ENCODE measurements at places on chromosomes 2 and 18. TPM values are rescaled to one million over a fixed set of nuclear protein-coding genes. Genes with fewer than 3 reads are reported as not detected.
A peak's percentile ranks its signal among the peaks of the same experiment; 100 is the strongest.

The RGPD3 gene
- total RNA-seq = 0.21 TPM

- DNase-seq = no peak
Measured at GRCh38 chr2:95306336-95306895, 9.3 kb downstream of the KCNIP3 start.

- DNase-seq = no peak
Measured at GRCh38 chr2:212328136-212328535, 210.5 kb downstream of the ERBB4 start.

DNA sequence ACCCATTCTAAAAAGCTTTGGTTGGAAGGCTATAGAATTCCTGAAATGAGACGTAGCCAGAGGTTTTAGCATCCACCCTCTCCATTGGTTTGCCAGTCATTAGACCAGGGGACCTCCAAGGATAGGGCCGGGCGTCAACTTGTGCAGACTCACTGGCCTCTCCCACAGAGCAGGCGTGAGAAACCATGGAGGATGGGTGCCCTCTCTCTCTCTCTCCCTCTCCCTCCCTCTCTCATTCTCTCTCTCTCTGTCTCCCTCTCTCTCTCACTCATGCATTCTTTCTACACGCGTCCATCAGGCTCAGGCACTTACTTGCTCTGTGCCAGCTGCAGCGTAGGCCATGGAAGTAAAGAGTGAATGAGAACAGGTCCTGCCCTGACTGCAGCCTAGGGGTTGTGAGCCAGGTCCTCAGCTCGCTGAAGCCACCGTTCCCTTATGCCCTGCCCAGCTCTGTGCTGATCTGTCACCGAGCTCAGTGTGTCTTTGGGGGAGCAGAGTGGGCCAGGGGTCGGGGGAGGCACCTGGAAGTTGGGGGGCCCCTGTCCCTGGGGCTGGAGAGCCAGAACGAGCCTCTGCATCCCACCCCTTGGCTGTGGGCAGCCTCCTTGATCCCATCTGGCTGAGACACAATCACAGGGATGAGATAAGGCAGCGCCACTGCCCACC is 304.4 kb upstream of the HS6ST1 start:
- no peak for DNase-seq

- DNase-seq = no peak
Measured at GRCh38 chr2:54050445-54050844, 65.0 kb upstream of the ACYP2 start.

The CBLN2 gene
- total RNA-seq = not detected

- DNase-seq = no peak
Measured at GRCh38 chr2:225413786-225414185, 14.3 kb downstream of the NYAP2 start.

The LOXHD1 gene
- not detected for total RNA-seq

The FBXO15 gene
- 1.2 TPM for total RNA-seq

GRCh38 chr2:36058076-36058475 is 297.5 kb upstream of the CRIM1 start:
- DNase-seq = no peak

GRCh38 chr2:23526114-23526513 is 141.1 kb downstream of the KLHL29 start:
- DNase-seq = no peak

The SIX2 gene
- not detected for total RNA-seq

The SP140L gene
- total RNA-seq = 49.1 TPM

DNA sequence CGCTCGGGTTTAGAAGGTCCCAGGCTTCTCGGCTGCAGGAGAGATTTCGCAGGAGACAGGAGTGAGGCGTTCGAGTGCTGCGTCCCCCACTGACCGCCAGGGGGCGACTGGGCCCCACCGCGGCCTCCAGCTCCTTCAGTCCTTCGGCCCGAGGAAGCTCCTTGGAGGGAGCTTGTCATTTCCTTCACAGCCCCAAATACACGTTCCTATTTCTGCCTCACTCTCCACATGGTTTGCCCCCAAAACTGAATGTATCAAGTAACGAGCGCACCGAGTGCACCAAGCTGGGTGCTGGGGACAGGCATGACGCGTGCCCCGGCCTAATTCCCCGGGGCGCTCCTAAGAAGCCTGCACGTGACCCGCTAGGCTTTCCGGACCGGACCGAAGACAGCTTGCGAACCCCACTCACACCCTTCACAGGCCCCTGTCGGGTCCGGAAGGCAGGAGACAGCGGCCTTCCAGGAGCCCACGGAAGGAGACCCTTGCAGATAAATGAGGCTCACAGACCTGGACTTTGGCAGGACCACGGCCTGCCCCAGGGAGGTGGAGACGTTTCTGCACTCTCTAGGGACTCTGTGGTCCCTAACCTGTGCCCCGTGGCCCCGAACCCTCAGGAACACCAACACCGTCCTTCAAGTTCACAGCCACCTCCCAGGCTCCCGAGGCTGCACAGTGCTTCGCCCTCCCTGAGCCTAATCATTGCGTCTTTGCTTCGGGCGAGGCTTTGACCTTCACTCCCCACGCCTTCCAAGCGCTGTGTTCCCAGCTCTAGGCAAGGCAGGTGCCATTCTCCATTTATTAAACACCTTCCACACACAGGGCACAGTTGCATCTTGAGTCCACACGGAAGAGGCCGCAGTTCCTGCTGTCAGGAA is 13.0 kb upstream of the FAHD2A start:
- peak; percentile 87 for DNase-seq

- no peak for DNase-seq
Measured at GRCh38 chr2:222353993-222354392, 55.2 kb upstream of the PAX3 start.

GRCh38 chr2:203730076-203730729 is 23.8 kb downstream of the CD28 start:
- DNase-seq = peak; percentile 71

DNA sequence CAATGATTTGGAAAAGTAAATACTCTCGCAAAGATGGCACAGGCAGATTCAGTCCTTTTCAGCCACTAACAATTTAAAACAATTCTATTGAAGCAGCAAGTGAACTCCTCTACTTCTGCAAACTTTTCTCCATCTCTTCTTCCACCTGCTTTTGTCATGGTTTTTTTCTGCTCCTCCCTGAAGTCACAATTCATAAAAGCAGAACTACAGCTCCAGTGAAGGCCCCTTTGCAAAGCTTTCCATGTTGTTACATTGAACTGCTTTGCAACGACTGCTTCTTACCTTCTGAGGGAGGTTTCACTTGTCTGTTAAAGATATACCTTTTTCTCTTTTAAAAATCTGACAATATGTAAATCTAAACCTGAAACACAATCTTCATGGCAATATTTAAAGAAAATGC is 3.7 kb upstream of the SERTAD2 start:
- no peak for DNase-seq

The PKP4 gene
- 32.6 TPM for total RNA-seq

- DNase-seq = peak; percentile 96
Measured at GRCh38 chr2:178522950-178523595, 42.8 kb downstream of the PLEKHA3 start.

GRCh38 chr18:63095768-63096167 is 223.8 kb downstream of the BCL2 start:
- no peak for DNase-seq

The IMPA2 gene
- 20.1 TPM for total RNA-seq

DNA sequence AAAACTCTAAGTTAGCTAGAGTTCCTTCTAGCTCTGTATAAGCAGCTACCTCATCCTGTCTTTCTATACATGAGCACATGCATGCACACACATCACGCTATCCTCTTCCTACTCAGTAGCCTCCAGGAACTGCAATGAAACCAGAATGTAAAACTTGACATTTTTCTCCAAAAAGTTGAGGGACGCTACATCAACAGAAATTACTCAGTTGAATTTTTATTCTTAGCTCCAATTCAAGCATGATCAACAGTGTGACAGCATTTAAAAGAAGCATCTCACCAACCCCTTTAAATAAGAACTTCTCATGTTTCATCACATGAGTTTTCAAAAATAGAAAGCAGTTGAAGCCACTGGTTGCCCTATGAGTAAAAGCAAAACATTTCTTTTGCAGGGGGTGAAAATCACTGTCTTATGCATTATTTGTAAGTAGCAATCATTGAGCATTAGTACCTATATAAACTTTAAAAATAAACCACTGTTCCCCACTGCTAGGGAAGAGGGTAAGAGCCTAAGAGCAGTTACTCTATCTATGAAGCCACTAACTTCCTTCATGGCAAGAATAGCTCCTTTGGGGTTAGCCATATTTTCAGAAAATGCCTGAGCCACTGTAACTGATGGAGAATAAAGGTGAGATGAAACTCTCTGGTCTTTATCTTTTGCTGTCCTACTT is 77.9 kb upstream of the ARL5A start:
- DNase-seq = no peak

DNA sequence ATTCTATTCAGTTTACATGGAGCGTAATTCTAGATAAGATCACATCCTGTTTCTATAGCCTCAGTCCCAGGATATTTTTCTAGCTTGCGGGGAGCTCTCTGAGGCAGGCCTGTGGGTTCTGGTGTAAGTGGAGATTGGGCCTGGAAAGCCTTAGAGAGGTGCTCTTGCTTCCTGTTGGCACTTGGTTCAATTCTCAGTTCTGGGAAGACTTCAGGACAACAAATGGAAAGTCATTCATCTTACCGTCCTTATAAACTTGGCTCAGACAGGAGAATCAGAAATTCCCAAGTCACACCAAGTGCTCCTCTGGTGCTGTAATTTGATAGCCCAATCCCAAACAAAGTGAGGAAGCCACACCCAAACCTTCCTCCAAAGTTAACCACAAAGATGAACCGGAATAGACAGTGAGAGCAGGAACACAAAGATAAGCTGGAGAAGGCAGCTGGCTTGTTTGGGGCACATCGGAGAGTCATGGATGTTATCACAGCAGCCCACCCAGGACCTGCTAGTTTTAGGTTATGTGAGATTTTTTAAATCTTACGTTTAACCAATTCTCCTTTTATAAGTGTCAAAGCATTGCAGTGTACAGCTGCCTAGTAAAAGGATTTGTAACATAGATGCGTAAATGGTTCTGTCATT is 144.3 kb upstream of the MAP3K20 start:
- no peak for DNase-seq

Data from activated CD4-positive, alpha-beta T cell treated with anti-CD3 and anti-CD28 coated beads, Interleukin-2, amount 10 ng/mL, durations not matched to agents 24 days and 14 days (primary cell).